ENCODE measurements at places on chromosomes 1 and 21.

GRCh38 chr1:1038694-1039093 lies 18.8 kb downstream of the AGRN start:
- DNase-seq: no peak

DNA sequence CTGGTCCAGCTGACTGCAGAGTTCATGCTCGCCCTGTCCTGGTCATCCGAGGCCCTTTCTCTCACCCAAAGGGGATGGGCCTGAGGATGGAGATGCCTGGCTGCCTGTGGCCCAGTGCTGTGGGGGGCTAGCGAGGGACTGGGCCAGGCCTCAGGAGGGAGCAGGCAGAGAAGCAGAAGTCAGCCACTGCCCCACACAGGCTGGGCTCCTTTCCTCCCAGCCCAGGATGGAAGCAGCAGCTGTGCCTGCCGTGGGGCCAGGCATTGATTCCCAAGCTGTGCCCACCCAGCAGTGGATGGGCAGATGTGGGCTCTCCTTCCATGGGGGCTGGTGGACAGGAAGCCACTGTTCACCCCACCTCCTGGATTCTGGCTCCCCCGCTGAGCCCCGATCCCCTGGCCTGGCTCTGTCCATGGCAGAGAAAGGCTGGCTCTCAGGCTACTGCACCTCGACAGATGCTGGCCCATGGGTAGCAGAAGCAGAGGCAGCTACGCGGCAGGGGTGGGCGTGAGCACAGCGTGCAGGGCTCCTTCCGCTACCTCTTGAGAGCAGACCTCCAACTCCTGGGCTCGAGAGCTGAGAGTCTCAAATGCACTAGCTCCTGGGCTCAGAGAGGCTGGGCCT lies 24.6 kb downstream of the RUNX3 start:
- no peak for DNase-seq

DNA sequence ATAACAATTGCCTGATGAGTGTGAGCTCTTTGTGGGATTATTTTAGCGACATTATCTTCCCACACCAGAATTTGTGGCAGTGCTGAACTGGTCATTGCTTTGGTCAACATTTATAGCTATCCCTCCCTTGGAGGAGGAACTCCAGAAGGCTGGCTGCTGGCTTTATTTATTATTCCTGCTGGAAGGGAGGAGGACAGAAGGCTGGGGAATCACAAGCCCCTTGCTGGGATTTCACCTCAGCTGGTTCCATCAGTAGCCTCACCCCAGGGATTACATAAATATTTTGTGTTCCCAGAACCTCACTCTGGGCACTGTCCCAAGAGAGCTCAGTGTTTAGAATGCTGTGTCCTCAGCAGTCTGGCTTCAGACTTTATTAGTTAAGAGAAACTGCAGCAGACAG lies 102.8 kb upstream of the C1orf21 start:
- no peak for DNase-seq

GRCh38 chr1:237556911-237557310 lies 333.8 kb downstream of the ZP4 start:
- no peak for DNase-seq

- DNase-seq: no peak
These were observed 72.3 kb downstream of the PLPP3 start for GRCh38 chr1:56506951-56507491.

DNA sequence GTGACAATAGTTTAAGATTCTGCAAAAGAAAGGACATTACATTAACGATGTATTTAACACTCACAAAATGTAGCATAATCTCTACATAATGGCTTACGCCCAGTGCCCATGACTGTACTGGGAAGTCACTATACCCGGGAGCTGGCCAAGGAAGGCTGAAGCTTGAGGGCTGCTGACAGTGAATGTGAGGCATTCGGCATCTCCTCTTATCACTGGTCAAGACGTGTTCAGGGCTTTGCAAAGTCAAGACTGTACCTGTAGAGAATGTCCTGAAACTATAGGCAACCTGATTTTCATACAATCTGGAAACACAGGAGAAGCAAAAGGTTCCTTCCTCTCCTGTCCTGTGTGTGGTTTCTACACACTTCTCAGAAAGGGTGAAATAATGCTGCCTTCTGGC lies 12.7 kb upstream of the IFNGR2 start:
- no peak for DNase-seq

- no peak for DNase-seq
These were observed 9.6 kb upstream of the CYB5R1 start for GRCh38 chr1:202976633-202977032.

DNA sequence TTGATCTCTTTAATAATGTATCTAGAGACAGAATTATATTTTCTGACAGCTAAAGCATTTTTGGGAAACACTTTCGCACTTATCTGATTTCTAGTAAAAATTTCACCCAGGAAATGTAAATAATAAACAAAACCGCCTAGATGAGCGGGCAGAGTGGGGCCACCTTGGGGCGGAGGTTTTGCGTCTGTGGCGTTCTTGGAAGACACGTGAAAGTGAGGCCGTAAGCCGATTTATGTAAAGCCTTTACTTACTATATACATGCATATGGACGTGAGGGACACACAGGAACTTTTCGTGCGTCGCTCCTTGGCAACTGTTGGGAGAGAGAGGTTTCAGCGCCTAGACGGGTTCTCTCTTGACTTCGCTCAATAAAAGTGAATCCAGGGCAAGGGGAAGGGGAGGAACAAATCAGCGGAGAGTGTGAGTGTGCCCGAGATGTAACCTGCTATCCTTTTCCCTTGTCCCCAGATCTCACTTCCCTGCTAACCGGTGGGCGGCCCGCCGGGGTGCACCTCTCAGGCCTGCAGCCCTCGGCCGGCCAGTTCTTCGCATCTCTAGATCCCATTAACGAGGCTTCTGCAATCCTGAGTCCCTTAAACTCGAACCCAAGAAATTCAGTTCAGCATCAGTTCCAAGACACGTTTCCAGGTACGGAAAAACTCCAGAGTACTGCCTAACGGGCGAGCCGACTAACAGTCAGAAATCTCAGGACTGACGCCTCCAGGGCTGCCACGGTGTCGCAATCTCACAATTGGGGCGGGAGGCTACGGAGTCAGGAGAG lies 1.7 kb downstream of the HLX start:
- DNase-seq: no peak

All from NCI-H524 treated with DMSO at 0.1 percent for 48 hours (cell line).